ENCODE measurements at places on chromosomes 7 and 10.
A peak's percentile ranks its signal among the peaks of the same experiment; 100 is the strongest.

DNA sequence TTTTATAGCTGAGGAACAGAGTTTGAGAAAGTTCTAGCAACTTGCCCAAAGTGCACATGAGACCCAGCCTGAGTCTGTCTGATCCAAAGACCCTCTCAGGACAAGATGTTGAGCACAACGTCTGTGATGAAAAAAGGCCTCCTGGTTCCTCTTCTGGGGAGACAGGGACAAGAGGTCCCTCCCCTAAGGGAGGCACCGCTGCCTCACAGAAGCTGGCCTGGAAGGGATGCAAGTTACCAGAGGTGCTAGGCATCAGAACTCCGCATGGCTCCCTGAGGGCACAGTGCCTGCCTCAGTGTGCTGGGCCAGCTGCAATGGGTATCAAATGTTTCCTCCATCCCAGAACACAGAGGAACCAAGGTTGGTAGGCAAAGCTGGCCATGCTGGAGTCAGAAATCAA lies 302.4 kb downstream of the GRID1 start:
- DNase-seq: no peak

- DNase-seq: no peak
Observed at GRCh38 chr7:148303295-148304082, 287.1 kb upstream of the C7orf33 start.

GRCh38 chr10:31157123-31158010 lies 125.7 kb upstream of the ZNF438 start:
- no peak for DNase-seq

DNA sequence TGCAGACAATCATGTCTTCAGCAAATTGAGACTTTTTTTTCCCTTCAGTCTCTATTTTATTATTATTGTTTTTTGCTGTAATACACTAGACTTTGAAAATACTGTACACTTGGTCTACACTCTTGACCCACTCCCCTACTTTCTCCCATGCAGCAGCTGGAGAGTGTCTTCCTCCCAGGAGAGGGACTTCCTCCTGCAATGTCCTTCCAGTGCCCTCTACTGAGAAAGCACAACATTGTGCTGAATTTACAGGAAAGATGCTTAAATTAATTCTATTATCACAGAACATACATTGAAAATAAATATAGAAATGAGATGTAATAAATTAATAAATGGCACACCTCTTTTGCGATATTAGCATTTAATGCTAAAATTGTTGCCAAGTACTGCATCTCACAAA lies 411.3 kb downstream of the CCSER2 start:
- no peak for DNase-seq

- no peak for DNase-seq
Observed at GRCh38 chr7:100491192-100491578, 7.5 kb downstream of the NYAP1 start.

DNA sequence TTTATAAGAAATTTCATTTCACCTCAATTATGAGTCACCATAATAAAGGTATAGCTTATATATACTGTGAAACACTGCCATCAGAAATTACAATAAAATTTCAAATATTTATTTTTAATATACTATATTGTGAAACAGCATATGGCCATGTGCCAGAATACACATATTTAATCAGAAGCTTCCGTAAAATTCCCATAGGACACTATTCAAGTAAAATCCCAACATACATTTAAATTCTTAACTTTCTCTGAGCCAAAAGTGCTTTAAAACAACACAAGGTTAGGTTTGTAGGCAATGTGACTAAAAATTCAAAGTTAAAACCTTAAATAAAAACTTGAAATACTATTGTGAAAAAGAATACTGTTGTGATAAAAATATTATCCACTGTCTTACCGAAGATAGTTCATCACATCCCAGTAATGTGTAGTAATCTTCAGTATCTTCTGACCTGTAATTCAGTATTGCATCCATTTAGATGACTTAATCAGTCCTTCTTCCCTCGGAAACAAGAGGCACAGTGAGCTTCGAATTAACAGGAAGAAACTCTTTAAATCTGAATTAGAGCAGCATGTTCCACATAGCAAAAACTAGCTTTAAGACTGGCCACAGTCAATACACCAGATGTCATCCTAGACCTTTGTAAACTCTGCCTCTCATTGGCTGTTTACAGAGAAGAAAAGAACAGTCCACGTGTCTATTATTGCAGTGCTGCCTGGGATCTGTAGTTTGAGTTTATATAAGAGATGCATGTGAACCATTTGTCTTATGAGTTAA lies at the start of gene DNAJC12:
DNAJC12 (minus strand) TSS at position 648 of the 774 bp plus-strand sequence; CDS start at position 471, 177 bp downstream.
- DNase-seq: no peak

- no peak for DNase-seq
Observed at GRCh38 chr7:131454498-131454897, 101.9 kb downstream of the PODXL start.

GRCh38 chr10:81865581-81865980 lies 9.4 kb upstream of the NRG3 start:
- no peak for DNase-seq

DNA sequence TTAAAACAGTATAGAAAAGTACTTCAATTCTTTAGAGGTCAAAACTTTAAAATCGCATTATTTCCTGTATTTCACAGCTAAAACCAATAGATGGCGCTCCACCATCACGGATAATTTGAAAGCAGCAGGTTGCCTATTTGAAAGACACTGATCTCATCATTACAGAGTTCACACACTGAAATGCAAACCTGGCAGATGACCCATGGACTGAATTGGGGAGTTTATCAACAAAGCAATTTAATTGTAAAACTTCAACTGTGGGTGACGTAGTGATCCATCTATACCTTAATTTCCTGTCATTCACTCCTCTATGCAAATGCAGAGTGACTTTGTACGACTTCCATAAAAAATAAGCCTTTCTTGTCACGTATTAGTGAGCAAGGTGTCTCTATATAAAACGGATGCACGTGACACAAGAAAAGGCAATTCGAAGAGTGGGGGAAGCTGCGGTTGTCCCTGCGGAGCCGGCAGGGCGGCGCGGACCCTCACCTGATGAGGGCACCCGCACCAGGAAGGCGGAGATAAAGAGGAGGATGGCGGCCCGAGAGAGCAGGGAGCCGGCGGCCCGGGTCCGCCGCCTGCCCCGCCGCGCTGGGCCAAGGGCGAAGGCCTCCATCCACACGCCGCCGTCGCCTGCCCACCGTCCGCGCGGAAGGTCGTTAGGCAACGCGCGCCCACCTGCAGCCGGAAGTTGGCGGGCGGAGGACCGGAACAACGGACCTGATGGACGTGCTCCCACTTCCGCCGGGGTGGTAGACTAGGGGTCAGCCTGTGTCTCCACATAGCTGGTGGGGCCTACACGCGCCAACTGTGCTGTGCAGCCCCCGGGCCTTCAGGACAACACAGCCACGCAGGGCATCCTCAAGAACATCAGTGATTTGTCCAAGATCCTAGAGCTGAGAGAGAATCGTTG lies at the start of gene ZPBP:
ZPBP (minus strand) TSS at position 668 of the 913 bp plus-strand sequence; CDS start at position 616, 52 bp downstream.
- DNase-seq: peak; percentile 80

- no peak for DNase-seq
Observed at GRCh38 chr10:122171302-122172075, 99.6 kb upstream of the BTBD16 start.

- no peak for DNase-seq
Observed at GRCh38 chr10:49831352-49832035, 69.4 kb upstream of the OGDHL start.

DNA sequence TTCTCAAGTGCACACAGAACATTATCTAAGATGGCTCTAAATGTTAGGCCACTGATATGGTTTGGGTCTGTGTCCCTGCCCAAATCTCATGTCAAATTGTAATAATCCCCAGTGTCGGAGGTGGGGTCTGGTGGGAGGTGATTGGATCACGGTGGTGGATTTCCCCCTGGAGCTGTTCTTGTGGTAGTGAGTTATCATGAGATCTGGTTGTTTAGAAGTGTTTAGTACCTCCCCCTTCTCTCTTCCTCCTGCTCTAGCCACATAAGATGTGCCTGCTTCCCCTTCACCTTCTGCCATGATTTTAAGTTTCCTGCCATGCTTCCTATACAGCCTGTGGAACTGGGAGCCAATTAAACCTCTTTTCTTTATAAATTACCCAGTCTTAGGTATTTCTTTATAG lies 11.2 kb upstream of the GSTK1 start:
- DNase-seq: no peak

GRCh38 chr7:47636433-47637175 lies 54.7 kb upstream of the TNS3 start:
- DNase-seq: no peak

GRCh38 chr10:110056822-110057221 lies 49.0 kb downstream of the ADD3 start:
- DNase-seq: no peak

DNA sequence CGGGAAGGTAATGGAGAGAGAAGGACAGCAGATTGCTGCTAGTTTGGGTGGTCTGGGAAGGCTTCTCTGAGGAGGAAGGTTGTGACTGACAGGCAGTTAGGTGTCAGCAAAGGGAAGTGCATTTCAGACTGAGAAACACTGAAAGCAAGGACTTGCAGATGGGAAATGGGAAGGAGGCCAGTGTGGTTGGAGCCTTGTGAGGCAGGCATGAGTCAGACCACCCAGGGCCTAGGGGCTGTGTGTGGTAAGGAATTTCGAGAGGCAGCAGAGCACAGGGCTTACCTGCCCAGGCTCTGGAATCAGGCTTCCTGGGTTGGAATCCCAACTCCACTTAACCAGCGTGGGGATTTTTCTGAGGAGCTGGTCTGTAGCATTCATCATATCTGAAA lies 53.5 kb downstream of the NRF1 start:
- no peak for DNase-seq

DNA sequence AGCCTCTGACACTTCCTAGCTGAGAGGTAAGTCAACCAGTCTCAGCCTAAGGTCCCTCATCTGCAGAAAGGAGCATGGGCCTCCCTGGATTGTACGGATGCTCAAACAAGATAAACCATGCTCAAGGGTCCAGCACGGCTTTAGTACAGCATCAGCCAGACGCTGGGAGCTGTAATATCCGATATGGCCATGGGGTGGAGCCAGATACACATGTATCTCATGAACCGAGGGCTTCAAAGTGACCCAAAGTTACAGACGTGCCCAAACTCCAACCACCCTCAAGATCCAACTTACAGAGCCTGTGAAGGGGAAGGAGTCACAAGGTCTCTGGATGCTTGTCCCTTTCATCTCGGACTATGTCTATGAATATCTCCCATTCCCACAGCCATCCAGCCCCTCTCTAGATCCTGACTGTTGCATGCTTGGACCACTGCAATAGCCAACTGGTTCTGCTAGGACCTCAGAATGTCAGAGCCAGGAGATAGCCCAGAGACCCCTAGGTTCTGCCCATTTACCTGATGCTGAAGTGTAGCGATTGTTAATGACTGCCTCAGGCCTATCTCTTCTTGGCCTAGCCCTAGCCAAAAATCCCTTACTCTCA lies 142.4 kb downstream of the SH3PXD2A start:
- DNase-seq: peak; percentile 87

DNA sequence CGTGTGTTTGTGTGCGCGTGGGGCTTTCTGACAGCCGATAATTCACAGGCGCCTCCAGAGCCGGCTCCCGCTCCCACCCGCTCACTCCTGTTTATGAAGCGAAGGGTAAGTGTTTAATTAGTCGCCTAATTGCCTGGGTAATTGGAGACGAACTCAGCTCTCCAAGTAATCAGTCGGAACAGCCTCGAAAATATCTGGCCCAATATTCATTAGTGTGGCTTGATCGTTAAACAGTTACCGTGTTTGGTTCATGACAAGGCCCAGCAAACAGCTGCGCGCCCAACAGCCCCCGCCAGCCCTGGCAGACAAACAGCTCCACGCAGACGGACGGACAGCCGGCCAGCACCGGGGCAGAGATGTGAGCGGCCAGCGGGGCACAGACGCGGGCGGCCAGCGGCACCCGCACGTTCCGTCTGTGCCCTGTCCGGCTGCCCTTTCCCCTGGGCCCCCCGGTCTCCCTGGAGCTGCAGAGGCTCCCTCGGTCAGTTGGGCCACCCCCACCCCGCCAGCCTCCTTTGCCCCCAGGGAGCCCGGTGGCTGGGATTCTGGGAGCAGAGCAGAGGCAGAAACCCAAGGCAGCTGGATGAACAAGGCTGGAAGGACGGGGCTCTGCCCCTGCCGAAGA lies 98.2 kb downstream of the UNCX start:
- DNase-seq: no peak

GRCh38 chr7:92397542-92397941 lies 49.7 kb upstream of the GATAD1 start:
- DNase-seq: no peak

DNA sequence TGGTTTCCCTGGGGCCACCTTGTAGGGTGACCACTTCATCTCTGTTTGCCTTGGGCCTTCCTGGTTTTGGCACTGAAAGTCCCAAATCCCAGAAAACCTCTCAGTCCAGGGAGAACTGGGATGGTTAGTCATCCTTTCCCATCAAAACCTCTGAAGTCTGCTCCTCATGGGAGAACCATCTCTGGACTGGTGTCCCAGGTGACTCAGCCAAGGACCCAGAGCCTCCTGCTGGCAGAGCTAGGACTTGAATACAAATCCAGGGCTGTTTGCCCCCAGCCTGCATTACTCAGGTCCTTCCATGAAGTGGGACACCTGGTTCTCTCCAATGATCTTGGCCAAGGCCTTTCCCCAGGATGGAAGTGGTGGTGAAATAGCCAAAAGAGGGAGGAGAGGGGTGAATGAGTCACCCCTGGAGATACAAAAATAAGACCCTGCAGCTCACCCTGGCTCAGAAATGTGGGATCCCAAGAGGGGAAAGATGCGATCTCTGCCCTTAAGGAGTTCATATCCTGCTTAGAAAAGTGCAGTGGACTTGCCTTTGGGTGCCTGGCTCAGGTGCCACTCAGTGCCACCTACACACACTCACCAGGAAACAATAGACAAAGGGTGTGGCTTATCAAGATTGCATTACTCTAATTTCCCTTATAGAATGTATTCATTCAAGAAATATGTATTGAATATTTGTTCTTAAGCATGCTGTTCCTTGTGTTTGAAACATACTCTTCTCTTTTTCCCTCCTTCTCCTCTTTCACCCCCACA lies 22.0 kb downstream of the ADRA2A start:
- no peak for DNase-seq

GRCh38 chr7:65489260-65489767 lies 115.7 kb downstream of the ZNF92 start:
- DNase-seq: no peak

- DNase-seq: no peak
Observed at GRCh38 chr10:132156382-132156781, 30.4 kb upstream of the DPYSL4 start.

- DNase-seq: no peak
Observed at GRCh38 chr10:130045091-130045652, 65.5 kb downstream of the C10orf143 start.

DNA sequence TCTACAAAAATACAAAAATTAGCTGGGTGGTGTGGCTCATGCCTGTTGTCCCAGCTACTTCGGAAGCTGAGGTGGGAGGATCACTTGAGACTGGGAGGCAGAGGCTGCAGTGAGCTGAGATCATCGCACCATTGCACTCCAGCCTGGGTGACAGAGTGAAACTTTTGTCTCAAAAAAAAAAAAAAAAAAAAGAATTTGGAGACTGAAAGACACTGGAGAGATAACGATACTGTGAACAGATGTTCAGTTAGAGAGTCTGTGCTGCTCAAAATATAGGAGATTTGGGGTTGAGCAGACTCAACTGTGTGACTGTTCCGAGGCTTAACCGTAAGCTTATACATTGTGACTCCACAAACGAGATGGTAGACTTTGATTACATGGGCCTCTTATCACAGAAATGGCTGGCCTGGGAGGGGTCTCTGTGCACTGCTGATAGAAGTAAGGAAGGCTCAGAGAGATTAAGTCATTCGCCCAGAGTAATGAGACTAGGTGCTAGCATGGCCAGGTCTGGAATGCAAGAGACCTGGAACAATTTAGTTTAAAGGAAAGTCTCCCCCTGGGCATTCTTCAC lies 19.4 kb downstream of the WBP1L start:
- DNase-seq: no peak

GRCh38 chr7:1646391-1646790 lies 23.7 kb upstream of the ELFN1 start:
- DNase-seq: no peak

GRCh38 chr7:116562529-116563121 lies 37.8 kb downstream of the CAV1 start:
- DNase-seq: no peak
